Activated CD8-positive, alpha-beta memory T cell treated with anti-CD3 and anti-CD28 coated beads for 1 hour (primary cell): ENCODE measurements at places on chromosomes 7 and 10.

DNA sequence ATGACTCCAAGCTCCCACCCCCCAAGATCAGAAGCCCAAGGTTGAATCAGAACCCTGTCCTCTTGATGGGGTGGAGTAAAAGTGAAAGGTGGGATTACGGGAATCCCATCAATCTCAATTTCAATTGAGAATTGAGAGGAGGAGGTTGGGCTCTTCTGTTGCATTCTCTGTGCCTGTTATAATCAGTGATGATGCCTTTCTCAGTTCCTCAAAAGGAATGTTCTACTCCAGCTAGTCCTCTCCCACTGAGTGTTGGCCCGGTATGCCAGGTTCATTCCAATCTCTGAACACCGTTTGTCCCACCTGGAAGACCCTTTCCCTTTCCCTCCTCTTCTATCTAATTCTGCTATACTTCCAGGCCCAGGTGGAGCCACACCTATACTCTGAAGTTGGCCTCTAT, 17.2 kb upstream of the XPNPEP1 start:
- no peak for DNase-seq

GRCh38 chr10:66941491-66941890, 15.7 kb downstream of the LRRTM3 start:
- no peak for DNase-seq

- no peak for DNase-seq
Measured at GRCh38 chr7:148083448-148083847, 507.1 kb upstream of the C7orf33 start.

GRCh38 chr7:3027005-3027845, 16.4 kb downstream of the CARD11 start:
- DNase-seq = no peak

DNA sequence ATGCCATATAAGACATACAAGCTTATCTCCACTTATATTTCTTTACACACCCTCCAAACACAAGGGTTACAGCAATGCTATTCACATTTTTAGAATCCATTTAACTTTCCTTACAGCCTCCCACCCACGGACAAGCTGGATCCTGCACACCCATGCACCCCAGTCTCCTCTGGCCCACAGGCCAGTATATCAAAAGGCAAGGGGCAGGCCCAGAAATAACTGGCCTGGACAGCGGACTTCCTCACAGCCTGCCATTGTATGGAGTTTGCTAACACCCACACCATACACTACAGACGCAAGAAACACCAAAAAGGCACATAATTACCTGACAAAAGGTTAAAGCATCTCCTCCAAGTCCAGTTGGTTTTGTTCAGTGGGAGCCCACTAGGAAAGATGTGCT, 12.0 kb downstream of the HOXA4 start:
- DNase-seq = no peak

- DNase-seq = no peak
Measured at GRCh38 chr10:30559180-30559579, 70.4 kb downstream of the LYZL2 start.

GRCh38 chr10:112763916-112764520, 186.0 kb upstream of the TCF7L2 start:
- no peak for DNase-seq

DNA sequence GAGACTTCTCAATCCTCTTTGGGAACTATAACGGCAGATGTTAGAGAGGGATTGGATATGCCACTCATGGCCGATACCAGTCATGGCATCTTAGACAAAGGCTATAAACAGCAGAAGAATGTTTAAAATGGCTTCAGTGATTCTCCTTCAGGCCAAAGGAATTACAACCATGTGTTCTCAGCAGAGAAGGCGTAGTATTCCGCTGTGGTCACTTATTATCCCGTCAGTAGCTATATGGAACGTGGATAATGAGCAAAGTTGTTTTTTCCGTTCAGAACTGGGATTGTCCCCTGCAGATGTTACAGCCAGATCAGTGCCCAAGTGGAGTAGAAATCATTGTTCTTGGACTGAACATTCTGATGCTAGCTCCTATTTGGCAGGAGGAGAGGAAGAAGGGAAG, 43.1 kb downstream of the TEX36 start:
- DNase-seq = no peak

DNA sequence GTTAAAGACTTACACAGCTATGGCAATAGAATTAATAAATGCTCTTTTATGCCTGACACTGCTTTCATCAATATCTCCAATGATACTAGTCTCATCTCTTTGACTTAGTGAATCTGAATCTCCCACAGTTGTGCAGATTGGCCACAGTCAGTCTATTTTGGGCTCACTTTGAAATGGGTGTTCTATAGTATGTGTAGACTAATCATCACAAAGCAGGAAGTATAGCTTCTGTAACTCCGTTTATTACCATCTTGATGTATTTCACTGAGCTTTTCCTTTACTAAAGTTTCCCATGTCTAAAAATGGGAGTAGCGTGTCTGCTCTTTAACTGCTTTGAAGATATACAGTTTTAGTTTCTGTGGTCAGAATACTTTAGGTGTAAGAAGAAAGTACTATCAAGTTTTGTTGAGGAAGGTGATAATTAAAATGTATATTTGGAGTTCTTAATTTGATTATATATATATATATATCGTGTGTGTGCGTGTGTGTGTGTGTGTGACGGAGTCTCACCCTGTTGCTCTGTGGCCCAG, 70.1 kb downstream of the ST7 start:
- no peak for DNase-seq

GRCh38 chr7:105838627-105839231, 37.7 kb downstream of the ATXN7L1 start:
- DNase-seq = no peak

- DNase-seq = no peak
Measured at GRCh38 chr7:17608114-17608833, 309.8 kb downstream of the AHR start.

- no peak for DNase-seq
Measured at GRCh38 chr7:67723591-67723990, 727.0 kb downstream of the TYW1 start.

DNA sequence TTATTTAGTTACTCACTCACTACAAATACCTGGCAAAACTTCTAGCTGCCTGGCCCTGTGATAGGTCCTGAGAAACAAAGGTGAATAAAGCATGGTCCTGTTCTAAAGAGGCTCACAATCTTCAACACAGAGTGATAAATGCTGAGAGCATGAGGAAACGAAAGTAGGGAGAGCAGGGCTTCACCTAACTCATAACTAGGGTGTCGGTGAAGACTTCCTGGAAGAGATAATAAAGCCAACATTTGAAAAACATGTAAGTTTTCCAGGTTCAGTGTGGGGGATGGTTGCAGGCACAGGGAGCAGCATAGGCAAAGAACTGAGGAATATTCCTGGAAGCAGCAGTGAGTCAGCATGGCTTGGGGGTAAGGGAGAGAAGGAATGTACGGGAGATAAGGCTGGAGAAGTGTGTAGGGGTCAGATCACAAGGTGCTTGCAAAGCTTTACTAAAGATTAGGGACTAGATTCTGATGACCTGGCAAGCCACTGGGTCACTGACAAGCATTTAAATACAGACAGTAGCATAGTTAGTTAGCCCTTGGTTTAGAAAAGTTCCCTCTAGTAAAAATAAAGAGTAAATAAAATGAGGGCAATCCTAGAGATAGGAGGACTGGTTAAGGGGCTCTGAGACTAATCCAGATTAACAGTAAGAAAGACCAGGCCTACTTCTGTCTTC, 5.1 kb downstream of the KEL start:
- no peak for DNase-seq

GRCh38 chr10:49614242-49615198, 683 bp downstream of the CHAT start:
- DNase-seq = no peak

GRCh38 chr7:2812831-2813230, 31.3 kb downstream of the GNA12 start:
- no peak for DNase-seq

DNA sequence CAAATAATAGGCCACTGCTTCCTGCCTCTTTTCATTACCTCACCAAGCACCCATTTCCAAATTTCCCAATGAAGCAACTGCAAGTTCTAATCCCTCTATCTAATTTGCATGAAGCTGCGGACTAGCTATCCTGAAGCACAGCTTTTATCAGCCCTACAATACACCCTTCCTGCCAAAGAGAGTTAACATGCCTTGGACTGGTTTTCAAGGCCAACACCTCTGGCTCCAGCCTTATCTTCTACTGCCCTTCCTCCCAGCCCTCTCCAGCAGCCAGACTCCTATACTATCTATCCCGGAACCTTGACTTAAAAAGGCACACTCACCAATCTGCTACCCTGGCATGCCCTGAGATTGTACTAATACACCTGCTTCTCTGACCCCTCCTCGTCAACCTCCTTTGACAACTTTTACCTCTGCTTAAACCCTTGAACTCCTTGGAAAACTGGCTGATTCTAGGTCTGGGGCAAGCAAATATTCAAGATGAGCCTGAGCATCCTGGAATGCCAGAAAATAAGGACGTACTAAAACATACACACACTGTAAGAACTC, 73.4 kb downstream of the SGMS1 start:
- no peak for DNase-seq

GRCh38 chr7:157347217-157347904, 10.6 kb downstream of the DNAJB6 start:
- DNase-seq = no peak
